ENCODE measurements at places on chromosomes 7 and 10. TPM values are rescaled to one million over a fixed set of nuclear protein-coding genes. Genes with fewer than 3 reads are reported as not detected.

SPDYE5 gene
- total RNA-seq = 0.12 TPM

VPS41 gene
- total RNA-seq = 57.7 TPM

GIMAP5 gene
- 0.08 TPM for total RNA-seq

RPA3 gene
- 12.2 TPM for total RNA-seq

HABP2 gene
- not detected for total RNA-seq

ABCC2 gene
- 0.15 TPM for total RNA-seq

HOXA10 gene
- not detected for total RNA-seq

All from smooth muscle cell of the coronary artery (primary cell).